ENCODE measurements at places on chromosomes 13 and 19. TPM values are rescaled to one million over a fixed set of nuclear protein-coding genes. Genes with fewer than 3 reads are reported as not detected.

The ELAVL1 gene
- 129 TPM for total RNA-seq

The ZNF549 gene
- 6.8 TPM for total RNA-seq

The ZBTB32 gene
- total RNA-seq: 57.1 TPM

The BRSK1 gene
- total RNA-seq: 4.9 TPM

The MBD3L2 gene
- not detected for total RNA-seq

The FPR3 gene
- total RNA-seq: not detected

The SOX1 gene
- not detected for total RNA-seq

The KLHL1 gene
- not detected for total RNA-seq

The NCAN gene
- total RNA-seq: 0.48 TPM

The COMP gene
- total RNA-seq: not detected

The ZNF177 gene
- 1.7 TPM for total RNA-seq

The TICAM1 gene
- total RNA-seq: 22.8 TPM

The SLC1A6 gene
- not detected for total RNA-seq

The SLC44A2 gene
- total RNA-seq: 139 TPM

The KLC3 gene
- not detected for total RNA-seq

The COL5A3 gene
- not detected for total RNA-seq

The VSTM2B gene
- total RNA-seq: not detected

The NLRP11 gene
- total RNA-seq: not detected

The STK24 gene
- 133 TPM for total RNA-seq

The ZFP82 gene
- 4.3 TPM for total RNA-seq

The ZIK1 gene
- 4.4 TPM for total RNA-seq

The IGFL1 gene
- not detected for total RNA-seq

The TIMM13 gene
- 79.3 TPM for total RNA-seq

The CEBPA gene
- total RNA-seq: 0.07 TPM

The SPACA4 gene
- not detected for total RNA-seq

The LINGO3 gene
- 0.23 TPM for total RNA-seq

The RXFP2 gene
- not detected for total RNA-seq

The MOB3A gene
- total RNA-seq: 239 TPM

The ZNF737 gene
- 10.6 TPM for total RNA-seq

The APBA3 gene
- 42.3 TPM for total RNA-seq

The TNFSF13B gene
- total RNA-seq: 4.7 TPM

The HSPB6 gene
- not detected for total RNA-seq

The GPC5 gene
- total RNA-seq: not detected

The LENG9 gene
- 4.9 TPM for total RNA-seq

The SETDB2 gene
- 15.2 TPM for total RNA-seq

Data from T-helper 2 cell treated with Interferon-gamma antibody and Interleukin-4, amounts not matched to agents 100 ng/mL and 5 ng/mL, for 36 hours (primary cell).